ENCODE measurements at places on chromosomes 16 and 17. TPM values are rescaled to one million over a fixed set of nuclear protein-coding genes. Genes with fewer than 3 reads are reported as not detected.

The RCVRN gene
- 0.56 TPM for polyA plus RNA-seq

The KRT31 gene
- polyA plus RNA-seq: not detected

The CD300H gene
- polyA plus RNA-seq: not detected

The WFDC1 gene
- 0.13 TPM for polyA plus RNA-seq

The USP22 gene
- polyA plus RNA-seq: 43.5 TPM

The MYH3 gene
- 2.6 TPM for polyA plus RNA-seq

The VAT1L gene
- 1.1 TPM for polyA plus RNA-seq

The ACBD4 gene
- polyA plus RNA-seq: 17.4 TPM

The KRT17 gene
- 0.60 TPM for polyA plus RNA-seq

The JUP gene
- 35.7 TPM for polyA plus RNA-seq

The HSD17B1 gene
- polyA plus RNA-seq: 5.5 TPM

All from adipose tissue (tissue), 3 donors.